Choroid plexus epithelial cell (primary cell): ENCODE measurements at places on chromosomes 6 and 20.

GRCh38 chr6:2884804-2885203 is 18.3 kb downstream of the SERPINB9 start:
- DNase-seq: no peak

DNA sequence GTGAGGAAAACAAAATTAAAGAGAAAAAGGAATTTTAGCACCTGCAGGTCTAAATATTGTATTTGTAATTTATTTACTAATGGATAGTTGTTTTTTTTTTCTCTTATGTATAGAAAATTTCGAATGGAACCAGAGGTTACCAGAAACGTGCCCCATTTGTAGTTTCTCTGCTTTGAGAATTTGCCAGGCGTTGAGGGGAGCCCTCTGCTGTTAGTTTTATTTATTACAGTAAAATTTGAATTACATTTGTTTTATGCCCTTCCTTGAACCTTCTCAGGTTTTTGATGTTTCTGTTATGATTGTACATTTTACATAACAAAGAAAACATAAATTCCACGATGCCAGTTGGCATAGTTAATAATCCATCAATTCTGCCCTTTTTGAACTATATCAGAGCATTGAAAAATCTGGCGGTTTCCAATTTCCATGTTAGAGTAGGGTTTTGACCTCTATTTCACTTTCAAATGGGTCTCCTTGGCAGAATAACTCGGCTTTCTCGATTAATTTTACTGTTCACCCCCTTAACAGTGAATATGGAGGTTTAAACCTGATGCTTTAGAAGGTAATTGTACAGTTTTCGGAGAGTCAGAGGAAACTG is 35.1 kb upstream of the RFPL4B start:
- peak; percentile 57 for DNase-seq

DNA sequence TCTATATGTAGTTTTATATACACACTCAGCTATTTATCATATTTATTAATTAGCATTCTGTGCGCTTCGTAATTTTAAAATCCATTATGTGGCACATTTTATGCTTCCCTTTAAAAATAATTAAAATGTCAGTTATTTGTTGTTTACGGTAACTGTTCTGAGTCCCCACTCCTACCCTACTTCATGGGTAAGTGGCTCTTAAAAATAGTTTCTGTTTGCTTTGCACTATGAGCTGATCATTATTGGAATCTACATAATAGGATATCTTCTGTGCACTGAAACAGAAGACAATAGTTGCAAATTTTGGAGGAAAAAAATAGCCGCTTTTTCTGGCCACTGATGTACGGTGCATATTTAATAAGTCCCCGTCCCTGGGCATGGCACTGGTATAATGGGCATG is 25.2 kb downstream of the LCA5 start:
- no peak for DNase-seq

DNA sequence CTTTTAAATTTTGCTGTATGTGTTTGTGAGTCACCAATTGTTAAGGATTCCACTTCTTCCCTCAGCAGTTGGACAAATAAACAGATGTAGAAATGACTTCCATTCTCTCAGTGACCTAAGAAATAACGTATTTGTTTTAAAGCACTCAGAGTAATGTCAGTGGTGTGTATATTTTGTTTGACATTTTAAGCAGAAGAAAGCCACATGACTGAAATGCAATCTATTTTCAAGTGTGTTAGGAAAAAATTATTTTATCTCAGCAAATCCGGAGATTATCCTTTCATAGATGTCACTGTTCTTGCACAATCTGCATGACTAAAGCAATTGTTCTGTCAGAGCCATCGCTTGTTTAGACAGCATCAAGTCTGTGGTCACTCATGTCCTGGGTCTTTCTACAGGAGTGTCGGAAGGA is 77.1 kb downstream of the JAG1 start:
- peak; percentile 89 for DNase-seq

GRCh38 chr20:14223806-14224205 is 113.6 kb downstream of the FLRT3 start:
- no peak for DNase-seq

DNA sequence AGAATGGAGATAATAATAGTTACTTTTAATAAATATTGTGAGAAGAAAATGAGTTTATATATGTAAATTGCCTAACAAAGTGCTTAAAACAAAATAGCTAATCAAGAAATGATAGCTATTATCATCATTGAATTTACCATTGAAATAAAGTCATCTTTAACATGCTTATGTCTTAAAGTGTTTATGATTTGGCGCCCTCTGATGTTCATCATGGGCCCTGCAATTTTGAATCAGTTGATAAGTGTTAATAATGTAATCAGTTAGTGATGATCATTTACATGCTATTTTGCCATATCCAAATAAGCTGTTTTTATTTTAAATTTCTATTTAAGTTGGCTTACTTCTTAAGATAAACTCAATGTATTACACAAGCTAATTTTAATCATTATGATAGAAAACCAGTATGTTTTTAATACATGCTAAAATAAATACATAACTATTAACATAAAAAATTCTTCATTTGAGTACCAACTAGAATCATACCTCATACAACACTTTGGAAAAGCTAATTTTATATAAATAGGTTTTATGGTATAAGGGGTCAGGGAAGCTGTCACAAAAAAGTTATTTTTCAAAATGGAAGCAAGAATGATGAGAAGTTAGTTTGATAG is 39.2 kb upstream of the TPD52L1 start:
- peak; percentile 79 for DNase-seq

- DNase-seq: no peak
Measured at GRCh38 chr6:52283111-52283510, 1.4 kb downstream of the MCM3 start.

GRCh38 chr6:150641398-150642139 is 41.9 kb downstream of the PLEKHG1 start:
- DNase-seq: no peak

- DNase-seq: no peak
Measured at GRCh38 chr20:3909952-3910366, 20.8 kb downstream of the PANK2 start.

GRCh38 chr6:31877125-31877650 is 1.6 kb downstream of the SLC44A4 start:
- no peak for DNase-seq

DNA sequence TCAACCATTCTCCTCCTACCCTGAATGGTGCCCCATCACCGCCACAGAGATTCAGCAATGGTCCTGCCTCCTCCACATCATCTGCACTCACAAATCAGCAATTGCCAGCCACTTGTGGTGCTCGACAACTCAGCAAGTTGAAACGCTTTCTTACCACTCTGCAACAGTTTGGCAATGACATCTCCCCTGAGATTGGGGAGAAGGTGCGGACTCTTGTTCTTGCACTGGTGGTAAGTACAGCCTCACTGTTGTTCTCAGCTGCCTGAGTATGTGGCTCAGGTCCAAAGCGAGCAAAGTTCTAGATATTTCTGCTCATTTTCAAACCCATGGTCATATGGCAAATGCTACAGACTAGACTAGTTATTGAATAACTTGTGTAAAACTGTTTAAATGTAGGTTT is 51.0 kb upstream of the C20orf144 start:
- no peak for DNase-seq

- DNase-seq: no peak
Measured at GRCh38 chr20:32562495-32562911, 22.6 kb downstream of the NOL4L start.

DNA sequence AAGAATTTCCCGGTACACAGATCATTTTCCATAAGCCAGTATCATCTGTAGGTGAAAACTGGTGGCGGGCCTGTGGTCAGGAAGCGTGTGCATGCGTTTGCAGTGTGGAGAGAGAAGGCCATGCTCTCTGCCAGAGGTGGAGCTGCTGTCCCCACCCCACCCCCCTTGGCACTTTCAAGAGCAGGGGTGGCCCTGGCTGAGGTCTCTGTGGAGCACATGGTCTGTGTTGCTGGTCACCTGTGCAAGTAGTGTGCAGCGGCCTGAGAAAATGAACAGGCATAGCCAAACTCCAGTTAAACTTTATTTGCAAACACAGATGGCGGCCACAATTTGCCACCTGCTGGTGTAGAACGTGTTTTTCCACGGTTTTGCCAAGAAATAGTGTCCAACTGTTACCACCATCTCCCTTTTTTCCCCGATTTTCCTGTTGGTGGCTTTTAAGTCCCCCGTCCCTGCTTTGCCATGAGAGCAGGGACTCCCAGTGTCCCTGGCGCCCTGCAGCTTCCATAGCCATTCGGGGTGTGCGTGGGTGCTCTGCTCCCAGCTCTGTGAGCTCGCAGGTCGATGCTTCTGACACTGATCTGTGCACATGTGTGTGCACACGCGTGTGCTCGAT is 2.5 kb downstream of the ADRM1 start:
- no peak for DNase-seq

DNA sequence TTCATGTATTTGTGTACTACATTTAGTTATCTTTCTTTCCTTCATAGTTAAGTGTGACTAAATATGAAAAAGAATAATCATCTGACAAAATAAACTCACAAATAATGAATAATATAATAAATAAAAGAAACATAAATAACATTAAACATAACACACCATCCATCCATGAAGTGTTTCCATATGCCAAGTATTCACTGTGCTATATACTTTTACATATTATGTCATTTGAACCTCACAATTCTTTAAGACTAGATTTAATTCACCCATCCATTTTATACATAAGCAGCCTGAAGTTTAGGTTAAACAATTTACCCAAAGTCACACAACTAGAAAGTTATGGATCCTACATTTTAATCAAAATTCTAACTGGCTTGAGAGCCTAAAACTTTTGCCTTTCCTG is 549.4 kb upstream of the HS3ST5 start:
- DNase-seq: no peak

- no peak for DNase-seq
Measured at GRCh38 chr20:58714923-58715351, 22.3 kb downstream of the NPEPL1 start.

DNA sequence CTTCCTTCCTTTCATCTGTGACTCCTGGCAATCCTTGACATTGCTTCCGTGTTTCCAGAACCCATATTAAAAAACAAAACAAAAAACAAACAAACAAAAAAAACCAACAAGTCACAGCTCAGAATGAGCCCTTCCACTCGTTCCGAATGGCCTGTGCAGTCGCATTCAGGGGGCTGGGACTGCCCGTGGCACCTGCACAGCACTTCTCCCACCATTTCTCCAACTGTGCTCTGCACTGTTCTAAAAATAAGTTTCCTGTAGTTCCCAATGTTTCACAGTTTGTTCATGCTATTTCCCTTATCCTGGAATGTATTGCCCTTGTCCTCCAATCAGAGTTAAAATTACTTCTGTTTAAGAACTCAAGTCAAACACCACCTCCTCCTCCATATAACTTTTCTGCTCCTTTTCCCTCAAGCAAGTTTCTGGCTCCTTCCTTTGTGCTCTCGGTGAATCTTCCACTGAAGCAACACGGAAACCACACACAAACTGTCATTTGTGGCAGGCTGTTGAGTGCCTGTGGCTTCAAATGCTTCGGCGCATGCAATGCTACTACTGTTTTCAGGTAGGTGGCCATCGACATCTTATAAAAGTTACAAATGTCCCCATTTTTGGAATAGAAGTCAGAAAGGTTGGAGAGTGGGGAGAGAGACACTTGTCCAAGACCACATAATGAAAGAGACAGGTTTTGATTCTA is 57.7 kb downstream of the PDE10A start:
- DNase-seq: no peak

DNA sequence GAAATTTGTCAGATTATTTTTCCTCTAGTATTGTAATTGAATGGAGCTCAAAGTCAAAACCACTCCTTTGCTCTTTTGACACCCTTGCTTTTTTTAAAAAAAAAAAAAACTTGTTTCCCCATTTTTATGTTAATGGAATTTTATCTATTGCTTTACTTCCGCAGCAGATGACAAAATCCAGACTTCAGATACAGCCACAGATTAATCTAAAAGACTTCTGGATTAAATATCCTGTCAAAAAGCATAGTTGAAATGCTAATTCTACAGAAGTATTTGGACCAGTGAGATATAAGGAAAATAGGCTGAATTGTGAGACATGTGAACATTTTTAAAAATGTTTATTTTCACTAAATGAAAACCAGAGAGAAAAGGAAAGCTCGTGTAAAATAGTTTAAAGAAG is 341.4 kb downstream of the BMP2 start:
- no peak for DNase-seq

DNA sequence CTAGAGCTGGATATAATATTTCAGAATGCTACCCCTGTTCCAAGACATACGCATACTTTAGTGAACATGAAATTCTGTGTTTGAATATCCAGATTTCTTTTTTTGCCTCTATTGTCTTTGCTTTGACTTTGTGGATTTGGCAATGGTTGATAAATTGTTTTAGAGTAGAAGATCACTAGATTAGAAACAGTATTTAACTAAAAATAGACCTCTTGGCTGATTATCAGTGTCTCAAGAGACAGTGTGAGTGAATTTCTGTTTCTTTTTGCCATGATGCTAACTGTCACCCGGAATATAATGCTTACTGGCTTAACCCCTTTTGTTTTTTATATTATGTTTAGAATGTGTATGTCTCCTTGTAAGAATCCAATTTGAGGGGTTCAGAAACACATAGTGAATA is 102.5 kb downstream of the PLCB1 start:
- DNase-seq: no peak

- DNase-seq: no peak
Measured at GRCh38 chr20:58116505-58116904, 111.9 kb downstream of the ANKRD60 start.

- DNase-seq: no peak
Measured at GRCh38 chr6:118061666-118062065, 154.6 kb downstream of the SLC35F1 start.

- DNase-seq: no peak
Measured at GRCh38 chr6:140271759-140272377, 897.4 kb upstream of the CITED2 start.

GRCh38 chr20:4736875-4737274 is 15.2 kb downstream of the PRND start:
- DNase-seq: no peak

GRCh38 chr20:51542033-51542570 is 417 bp downstream of the NFATC2 start:
- DNase-seq: no peak

GRCh38 chr6:147858421-147858820 is 349.9 kb downstream of the SAMD5 start:
- no peak for DNase-seq

- DNase-seq: no peak
Measured at GRCh38 chr6:111764238-111765175, 108.7 kb downstream of the FYN start.

- DNase-seq: no peak
Measured at GRCh38 chr6:21969192-21969591, 327.6 kb downstream of the PRL start.

DNA sequence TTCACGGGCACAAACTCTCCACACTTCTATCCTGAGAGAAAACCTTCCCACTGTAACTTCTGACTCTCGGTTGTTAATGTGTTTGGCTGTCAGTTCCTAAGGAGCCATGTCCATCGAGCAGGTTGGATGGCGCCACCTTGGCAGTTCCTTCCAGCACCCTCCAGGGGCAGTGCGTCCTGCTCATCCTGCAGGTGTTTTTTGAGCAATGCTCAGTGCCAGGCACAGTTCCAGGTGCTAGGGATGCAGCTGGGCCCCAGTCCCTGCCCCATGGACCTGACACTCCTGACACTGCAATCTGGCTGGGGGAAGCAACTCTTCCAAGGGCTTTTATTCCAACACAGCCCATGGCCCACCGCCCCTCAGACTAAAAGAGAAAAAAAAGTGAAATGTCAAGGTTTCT is 376.4 kb downstream of the PREX1 start:
- DNase-seq: no peak

GRCh38 chr6:36285187-36285671 is 15.4 kb downstream of the PNPLA1 start:
- no peak for DNase-seq

GRCh38 chr6:80535914-80536565 is 429.6 kb downstream of the BCKDHB start:
- peak; percentile 45 for DNase-seq

GRCh38 chr6:36897609-36898008 is 11.9 kb downstream of the C6orf89 start:
- peak; percentile 71 for DNase-seq

- no peak for DNase-seq
Measured at GRCh38 chr20:16284385-16285100, 288.7 kb downstream of the KIF16B start.
